Stimulated activated CD8-positive, alpha-beta memory T cell treated with anti-CD3 and anti-CD28 coated beads, Interleukin-15, amount 100 ng/mL, for 4 hours (primary cell): ENCODE measurements at places on chromosomes 6 and 20.

DNA sequence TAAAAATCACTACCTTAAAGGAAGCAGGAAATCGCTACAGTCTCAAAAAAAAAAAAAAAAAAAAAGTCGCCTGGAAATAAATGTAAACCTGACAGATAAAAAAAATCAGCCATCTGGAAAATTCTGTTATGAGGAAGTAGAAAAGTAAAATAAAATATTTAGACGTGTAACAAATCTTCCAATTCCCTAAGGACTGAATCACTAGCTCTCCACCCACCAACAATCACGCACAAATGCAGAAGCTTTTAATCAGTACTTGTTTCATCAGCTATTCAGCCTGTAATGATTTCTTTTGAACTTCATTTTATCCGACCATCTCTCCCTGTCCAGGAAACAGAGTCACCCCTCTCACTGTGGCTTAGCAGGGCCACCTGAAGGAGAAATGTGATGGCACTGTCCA lies 59.0 kb downstream of the SLC23A2 start:
- DNase-seq = no peak

DNA sequence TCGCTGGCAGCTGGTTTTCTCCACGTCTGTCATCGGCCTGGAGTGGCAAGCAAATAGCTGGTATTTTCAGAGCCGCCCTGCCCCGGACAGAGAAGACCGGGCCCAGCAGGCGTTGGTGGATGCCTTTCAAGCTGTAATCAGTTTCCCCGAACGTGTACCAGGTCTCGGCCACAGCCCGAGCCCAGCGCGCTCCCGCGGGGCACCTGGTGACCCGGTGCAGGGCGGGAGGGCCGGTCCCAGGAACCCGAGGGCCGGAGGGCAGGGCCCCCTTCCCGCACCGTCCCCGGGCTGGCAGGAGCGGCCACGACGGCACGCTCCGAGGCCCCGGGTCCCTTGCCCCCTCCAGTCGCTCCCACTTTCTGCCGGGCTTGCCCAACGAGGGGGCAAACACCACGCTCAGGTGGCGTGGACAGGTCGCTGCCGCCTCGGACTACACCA lies 348 bp upstream of the PYGB start:
- DNase-seq = no peak

DNA sequence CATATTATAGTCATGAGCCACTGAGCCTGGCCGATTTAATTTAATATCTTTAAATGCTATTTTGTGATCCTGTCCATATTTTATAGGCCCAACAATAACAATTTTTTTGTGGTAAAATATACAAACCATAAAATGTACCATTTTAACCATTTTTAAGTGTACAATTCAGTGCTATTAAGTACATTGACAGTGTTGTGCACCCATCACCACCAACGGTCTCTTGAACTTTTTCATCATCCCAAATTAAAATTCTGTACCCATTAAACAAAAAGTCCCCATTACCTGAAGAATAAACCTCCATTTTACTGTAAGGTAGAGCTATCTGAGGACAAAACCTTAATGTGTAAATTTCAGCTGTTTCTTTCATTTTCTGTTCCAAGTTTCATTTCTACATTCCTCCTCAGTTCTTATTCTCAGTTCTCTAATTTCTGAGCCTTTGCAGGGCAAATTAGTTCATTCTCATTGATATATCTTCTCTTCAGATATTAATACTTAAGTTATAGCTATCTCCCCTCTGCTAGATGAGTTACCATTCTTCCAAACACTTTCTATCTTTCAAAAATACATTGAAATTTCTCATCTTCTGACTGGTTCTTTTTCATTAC lies 10.3 kb downstream of the MTO1 start:
- no peak for DNase-seq

DNA sequence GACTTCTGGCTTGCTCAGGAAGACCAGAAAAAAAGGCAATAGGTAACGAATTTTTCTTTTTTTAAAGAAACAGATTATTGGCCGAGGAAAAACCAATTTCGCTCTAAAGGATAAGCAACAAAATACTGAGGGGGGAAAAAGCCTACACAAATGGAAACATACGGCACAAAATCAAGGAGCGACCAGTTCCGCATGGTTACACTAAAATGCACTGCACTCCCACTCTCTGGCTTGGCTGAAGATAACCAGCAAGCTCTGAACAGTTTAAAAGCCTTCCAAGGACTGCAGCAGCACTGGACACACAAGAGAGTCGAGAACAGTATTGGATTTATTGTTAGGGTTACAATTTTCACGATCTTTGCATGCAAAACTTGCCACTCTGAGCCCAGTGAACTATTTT lies 881 bp upstream of the MAP7 start:
- no peak for DNase-seq

DNA sequence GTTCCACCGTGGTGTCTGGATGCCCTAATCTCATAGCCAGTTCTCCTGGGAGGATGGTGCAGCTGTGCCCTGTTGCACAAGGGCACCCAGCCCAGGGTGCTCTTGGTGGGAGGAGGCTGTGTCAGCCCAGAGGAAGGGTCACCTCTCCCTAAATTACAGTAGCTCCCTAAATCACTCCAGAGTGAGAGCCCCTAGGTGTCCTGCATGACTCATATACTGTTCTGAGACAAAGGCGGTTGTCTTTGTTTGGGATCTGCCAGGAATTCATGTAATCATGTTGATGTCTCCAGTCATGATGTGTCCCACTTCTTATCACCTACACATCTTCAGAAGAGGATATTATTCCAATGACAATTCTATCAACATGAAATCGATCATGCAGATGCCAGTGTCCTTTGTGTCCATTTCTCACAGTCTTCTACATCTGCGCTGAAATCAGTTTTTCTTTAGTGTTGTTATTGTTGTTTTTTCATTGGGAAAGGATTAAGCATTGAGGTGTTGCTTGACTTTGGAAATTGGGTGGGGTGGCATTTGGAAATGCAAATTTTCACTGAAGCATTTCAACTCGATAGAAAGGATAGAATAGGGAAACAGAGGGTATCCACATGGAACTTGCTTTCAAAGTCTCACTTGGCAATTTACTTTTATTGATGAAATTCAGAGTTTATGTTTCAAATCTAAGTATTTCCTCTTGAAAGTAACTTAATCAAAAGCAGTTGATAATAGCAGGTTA lies 19.5 kb downstream of the PERP start:
- no peak for DNase-seq

GRCh38 chr20:21433329-21433890 lies 36.1 kb upstream of the NKX2-4 start:
- DNase-seq = no peak

DNA sequence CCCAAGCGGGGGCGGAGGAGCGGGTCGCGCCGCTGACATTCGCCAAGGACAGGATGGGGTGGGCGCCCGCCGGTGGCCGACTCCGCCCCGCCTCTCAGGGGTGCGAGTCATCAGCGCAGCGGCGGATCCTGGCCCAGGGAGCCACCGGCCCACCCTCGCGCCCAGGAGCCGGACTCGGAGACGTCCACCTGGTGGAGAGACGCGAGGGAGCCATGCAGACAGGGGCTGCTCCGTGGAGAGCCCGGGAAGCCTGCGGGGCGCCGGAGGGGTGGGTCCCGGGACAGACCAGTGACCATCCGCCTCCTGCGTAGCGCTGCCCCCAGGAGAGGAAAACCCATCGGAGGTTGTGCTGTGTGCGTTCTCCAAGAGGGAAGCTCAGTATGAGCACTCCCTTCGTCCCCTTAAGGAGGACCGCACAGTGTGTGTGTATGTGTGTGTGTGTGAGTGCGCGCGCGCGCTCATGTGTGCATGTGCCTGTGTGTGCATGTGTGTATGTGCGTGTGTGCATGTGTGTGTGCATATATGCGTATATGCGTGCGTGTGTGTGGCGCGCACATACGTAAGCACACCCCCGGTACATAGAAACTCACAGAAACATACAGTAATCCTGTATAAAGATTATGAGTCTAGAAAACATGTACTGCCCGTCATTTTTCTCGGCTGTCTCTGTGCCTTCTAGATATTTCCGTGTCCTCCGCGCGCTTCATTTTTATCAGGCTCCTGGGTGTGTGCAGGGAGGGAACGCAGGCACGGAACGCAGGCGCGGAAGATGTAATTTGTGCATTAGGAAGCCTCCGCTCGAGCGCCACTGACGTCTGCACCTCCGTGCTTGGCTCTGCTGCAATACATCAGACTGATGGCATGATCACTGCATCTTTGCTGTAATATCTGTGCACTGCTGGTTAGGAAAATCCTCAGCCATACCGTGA lies 158.9 kb downstream of the TBXT start:
- no peak for DNase-seq

GRCh38 chr6:15854826-15855710 lies 192.2 kb upstream of the DTNBP1 start:
- DNase-seq = no peak
